ENCODE measurements at places on chromosomes 6 and 20.

- no peaks in the 10 kb centered on the region for H3K4me1 ChIP-seq
- H3K4me3 ChIP-seq = no peak overlapping the region
- DNase-seq = no peak
- peaks cover 6% of the 10 kb centered on the region for H3K27me3 ChIP-seq
These were observed 7.1 kb upstream of the DDO start for GRCh38 chr6:110422444-110422822.

GRCh38 chr6:87881342-87881895 is 166.2 kb upstream of the SPACA1 start:
- DNase-seq = no peak
- H3K27ac ChIP-seq = no peak overlapping the region

- DNase-seq = no peak
- H3K4me3 ChIP-seq = no peak overlapping the region
- H3K4me1 ChIP-seq = no peaks in the 10 kb centered on the region
- H3K27ac ChIP-seq = no peak overlapping the region
These were observed 94.2 kb downstream of the CDS2 start for GRCh38 chr20:5221061-5221430.

DNA sequence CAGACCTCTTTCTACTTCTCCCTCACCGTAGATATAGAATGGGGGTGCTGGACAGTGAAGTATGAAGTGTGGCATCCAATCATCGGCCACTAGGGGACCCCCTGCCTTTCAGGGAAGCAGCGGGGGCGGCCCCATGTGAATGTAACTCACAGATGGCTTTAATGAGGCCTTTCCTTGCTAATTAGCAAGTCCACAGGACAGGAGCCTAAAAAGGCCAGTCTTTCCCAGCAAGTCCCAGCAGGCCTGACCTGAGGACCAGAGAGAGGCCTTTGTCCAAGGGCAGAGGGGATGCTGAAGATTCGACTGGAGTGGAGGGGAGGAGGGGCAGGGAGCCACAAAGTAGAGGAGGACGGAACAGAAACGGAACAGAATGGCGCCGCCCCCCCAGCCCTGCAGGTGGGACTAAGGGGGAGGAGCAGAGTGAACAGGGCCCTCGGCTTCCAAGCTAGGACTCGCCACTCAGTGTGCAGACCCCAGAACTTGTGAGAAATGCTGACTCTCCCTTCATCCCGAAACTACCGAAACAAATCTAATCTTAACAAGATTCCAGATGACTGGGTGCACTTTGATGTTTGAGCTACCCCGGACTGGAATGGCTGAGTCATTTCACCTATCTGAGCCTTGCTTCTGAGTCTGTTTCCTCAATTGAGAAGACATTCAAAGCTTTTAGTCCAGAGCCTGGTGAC is 5.8 kb downstream of the C6orf132 start:
- no peak for DNase-seq
- H3K27ac ChIP-seq = no peak overlapping the region
- H3K4me3 ChIP-seq = no peak overlapping the region
- H3K4me1 ChIP-seq = peaks cover 4% of the 10 kb centered on the region
- H3K27me3 ChIP-seq = peaks cover 8% of the 10 kb centered on the region

- H3K4me3 ChIP-seq = no peak overlapping the region
- H3K36me3 ChIP-seq = no peaks in the 10 kb centered on the region
- no peaks in the 10 kb centered on the region for H3K4me1 ChIP-seq
- H3K27me3 ChIP-seq = no peaks in the 10 kb centered on the region
- no peak overlapping the region for H3K27ac ChIP-seq
- no peak for DNase-seq
These were observed 218.3 kb upstream of the PRDM1 start for GRCh38 chr6:105867821-105868220.

- no peaks in the 10 kb centered on the region for H3K36me3 ChIP-seq
- H3K27me3 ChIP-seq = no peaks in the 10 kb centered on the region
- H3K4me3 ChIP-seq = no peak overlapping the region
These were observed 251.9 kb upstream of the IRAK1BP1 start for GRCh38 chr6:78615430-78615904.

DNA sequence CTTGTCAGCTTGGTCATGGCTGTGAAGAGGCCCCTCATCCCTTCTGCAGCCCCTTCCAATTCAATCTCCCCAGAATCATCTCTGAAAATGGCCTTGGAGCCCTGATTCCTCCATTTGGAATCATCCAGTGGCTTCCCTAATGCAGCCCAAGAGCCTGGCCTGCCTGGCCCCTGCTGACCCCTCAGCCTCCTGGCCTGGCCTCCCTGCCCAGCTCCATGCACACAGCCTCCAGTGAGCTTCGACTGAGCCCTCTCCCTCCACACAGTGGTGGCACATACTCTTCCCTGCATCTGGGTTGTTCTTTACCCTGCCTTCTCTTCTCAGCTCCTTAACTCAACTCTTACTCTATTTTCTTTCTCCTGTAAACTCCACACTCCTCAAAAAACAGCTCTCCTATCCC is 120.9 kb downstream of the ANKRD60 start:
- no peaks in the 10 kb centered on the region for H3K27me3 ChIP-seq
- no peak overlapping the region for H3K27ac ChIP-seq
- no peak for DNase-seq
- H3K4me1 ChIP-seq = no peaks in the 10 kb centered on the region

GRCh38 chr6:157239671-157240058 is 83.7 kb downstream of the TMEM242 start:
- no peak overlapping the region for H3K27ac ChIP-seq
- H3K4me1 ChIP-seq = peaks cover 35% of the 10 kb centered on the region
- H3K36me3 ChIP-seq = no peaks in the 10 kb centered on the region
- peaks cover 18% of the 10 kb centered on the region for H3K27me3 ChIP-seq

DNA sequence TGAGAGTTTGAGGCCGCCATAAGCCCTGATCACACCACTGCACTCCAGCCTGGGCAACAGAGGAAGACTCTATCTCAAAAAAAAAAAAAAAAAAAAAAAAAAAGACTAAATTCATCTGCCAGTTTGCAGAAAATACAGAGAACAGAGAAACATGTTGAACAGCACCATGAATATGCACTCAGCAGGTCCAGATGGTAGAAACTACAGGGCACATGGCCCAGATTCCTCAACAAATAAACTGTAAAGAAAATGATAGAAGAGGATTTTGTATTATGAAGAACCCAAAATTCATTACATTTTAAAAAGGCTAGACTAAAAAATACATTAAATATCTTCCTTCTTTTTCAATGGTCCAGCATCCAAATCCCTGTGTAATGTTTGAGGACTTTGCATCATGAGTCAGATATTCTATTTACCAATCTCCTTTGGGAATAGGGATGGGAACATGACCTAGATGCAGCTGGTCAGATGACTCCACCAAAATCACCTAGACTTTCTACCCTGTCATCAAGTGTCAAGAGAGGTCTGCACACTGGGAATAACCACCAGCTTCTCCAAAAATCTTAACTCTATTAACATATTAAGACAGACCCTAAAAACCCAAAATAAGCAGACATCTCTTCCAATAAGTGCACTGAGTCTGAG is 189.1 kb upstream of the TCF21 start:
- H3K4me3 ChIP-seq = no peak overlapping the region
- H3K36me3 ChIP-seq = no peaks in the 10 kb centered on the region

- H3K27ac ChIP-seq = no peak overlapping the region
- peaks cover 3% of the 10 kb centered on the region for H3K36me3 ChIP-seq
- no peak for DNase-seq
- no peaks in the 10 kb centered on the region for H3K27me3 ChIP-seq
These were observed 9.3 kb downstream of the AURKA start for GRCh38 chr20:56382696-56383095.

GRCh38 chr20:47664068-47664437 is 121.2 kb downstream of the SULF2 start:
- H3K4me1 ChIP-seq = peaks cover 8% of the 10 kb centered on the region
- H3K4me3 ChIP-seq = no peak overlapping the region
- peaks cover 16% of the 10 kb centered on the region for H3K36me3 ChIP-seq

DNA sequence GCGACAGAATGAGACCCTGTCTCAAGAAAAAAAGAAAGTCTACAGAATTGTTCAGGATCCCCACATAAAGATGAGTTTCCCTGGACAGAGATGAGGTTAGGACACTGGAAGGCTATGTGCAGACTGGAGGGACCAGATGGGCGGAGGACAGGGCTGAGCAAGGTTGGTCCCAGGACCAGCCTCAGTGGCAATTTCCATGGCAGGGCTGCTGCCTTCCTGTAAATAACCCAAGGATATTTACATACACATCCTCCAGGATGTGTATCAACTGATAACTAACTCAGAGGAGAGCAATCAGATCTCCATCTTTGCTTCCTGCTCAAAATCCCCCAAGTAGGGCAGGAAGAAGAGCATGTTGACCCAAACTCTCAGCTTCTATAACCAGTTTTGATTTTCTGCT is 58.8 kb downstream of the RSPH3 start:
- H3K27ac ChIP-seq = no peak overlapping the region
- no peak for DNase-seq
- no peaks in the 10 kb centered on the region for H3K36me3 ChIP-seq

DNA sequence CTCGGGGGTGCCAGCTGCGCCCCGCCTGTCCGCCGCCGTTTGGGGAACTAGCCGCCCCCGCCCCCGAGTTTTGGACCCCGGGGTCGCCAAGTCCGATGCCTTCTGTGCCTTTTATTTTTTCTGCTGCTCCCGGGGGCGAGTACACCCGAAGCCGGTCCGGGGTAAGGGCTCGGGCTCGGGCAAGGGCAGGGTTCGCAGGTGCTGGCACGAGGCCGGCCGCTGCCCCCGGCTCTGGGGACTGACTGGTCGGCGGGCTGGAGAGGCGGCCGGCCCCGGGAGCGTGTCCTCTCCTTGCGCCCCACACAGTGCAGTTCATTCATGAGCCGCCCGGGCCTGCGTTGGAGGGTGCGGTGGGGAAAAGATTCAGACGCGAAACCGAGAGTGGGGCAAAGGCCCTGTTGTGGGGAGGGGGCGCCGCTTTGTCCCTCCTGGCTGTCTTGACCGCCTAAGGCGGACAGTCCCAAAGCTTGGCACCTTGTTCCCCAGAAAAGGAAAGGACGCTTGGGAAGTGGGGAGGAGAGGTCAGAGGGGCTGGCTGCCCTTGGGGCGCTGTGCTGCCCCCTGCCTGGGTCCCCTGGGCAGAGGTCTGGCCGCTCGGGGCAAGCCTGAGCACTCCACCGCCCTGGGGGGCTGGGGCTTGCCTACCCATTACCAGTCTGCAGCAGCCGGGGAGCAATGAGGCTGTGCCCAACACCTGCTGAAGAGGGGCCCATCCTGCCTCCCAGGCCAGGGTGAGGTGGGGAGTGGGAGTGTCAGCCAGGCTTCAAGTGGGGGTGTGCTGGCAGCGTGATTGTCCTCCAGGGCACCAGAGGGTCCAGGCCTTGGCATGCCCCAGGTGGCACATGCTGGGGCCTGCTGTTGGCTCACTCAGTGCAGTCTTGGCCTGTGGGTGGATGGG is 915 bp downstream of the TMEM63B start:
- H3K27me3 ChIP-seq = no peaks in the 10 kb centered on the region
- no peaks in the 10 kb centered on the region for H3K36me3 ChIP-seq
- H3K4me1 ChIP-seq = peaks cover 48% of the 10 kb centered on the region
- no peak overlapping the region for H3K27ac ChIP-seq
- DNase-seq = no peak

DNA sequence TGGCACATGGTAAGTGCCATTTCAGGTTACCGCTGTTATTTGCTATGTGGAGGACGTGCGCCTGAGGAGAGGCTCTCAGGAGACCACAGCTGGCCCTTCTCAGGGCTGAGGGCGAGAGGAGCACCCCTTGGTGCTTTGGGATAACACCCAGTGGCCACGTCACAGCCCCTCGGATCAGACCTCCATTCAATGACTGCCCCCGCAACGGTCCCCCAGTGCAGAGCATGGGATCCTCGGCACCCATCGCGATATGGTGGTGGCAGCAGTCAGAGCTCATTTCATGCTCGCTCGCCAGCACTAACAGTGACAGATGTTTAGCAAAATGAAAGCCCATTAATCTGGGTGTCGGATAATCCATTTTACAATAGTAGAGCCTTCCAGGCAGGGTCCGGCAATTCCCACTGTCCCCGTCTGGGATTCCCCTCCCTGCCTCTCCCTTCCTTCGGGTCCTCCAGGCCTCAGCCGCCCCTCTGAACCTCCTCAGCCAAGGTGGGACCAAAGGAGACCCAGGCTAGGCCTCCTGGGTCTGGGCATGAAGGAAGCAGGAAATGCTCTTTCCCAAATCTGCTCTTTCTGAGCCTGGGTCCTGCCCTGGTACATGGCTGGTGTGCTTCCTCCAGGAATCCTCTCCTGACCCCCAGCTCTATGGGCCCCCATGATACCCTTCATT is 117.1 kb downstream of the GRM4 start:
- H3K4me1 ChIP-seq = peaks cover 4% of the 10 kb centered on the region
- no peaks in the 10 kb centered on the region for H3K36me3 ChIP-seq
- DNase-seq = no peak
- no peak overlapping the region for H3K4me3 ChIP-seq
- no peak overlapping the region for H3K27ac ChIP-seq
- H3K27me3 ChIP-seq = no peaks in the 10 kb centered on the region

GRCh38 chr6:110356778-110357177 is 1.4 kb downstream of the METTL24 start:
- DNase-seq = no peak
- peaks cover 31% of the 10 kb centered on the region for H3K27me3 ChIP-seq
- H3K4me1 ChIP-seq = peaks cover 11% of the 10 kb centered on the region

DNA sequence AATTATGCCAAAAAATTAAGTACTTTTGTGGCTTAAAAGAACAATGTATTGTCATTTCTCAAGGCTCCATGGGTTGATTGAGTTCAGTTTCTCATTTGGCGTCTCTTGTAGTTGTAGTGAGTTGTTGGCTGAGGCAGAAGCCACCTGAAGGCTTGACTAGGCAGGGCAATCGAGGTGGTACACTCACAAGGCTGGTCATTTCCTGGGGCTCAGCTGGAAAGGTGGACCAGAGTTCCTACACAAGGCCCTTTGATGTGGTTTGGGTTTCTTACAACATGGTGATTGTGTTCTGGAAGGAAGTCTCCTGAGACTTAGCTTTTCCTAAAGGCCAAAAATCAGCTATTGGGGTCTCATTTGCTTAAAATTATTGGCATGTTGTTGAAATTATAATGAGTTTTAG is 22.6 kb downstream of the MAS1 start:
- H3K27me3 ChIP-seq = peaks cover 5% of the 10 kb centered on the region
- no peaks in the 10 kb centered on the region for H3K4me1 ChIP-seq
- no peak overlapping the region for H3K4me3 ChIP-seq
- H3K36me3 ChIP-seq = no peaks in the 10 kb centered on the region

All from CD4-positive, alpha-beta T cell (primary cell).